ENCODE measurements at places on chromosomes 11 and 22.

DNA sequence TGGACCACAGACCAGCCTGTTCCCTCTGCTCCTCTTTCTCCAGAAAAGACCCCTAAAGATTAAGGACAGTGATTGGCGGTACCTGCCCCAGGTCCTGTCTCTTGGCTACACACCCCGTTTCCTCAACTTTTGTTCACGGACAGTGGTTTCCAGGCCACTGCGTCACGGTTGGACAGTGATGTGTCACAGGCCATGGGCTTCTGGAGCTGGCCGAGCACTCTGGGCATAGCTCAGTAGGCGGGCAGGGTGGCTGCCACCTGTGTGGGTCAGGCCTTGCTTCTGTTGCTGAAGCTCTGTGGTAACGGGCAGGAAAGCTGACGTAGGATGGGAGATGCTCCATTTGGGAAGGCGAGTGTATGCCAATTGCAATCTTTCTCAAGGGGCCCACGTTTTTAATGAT lies 13.6 kb downstream of the TUB start:
- no peaks in the 10 kb centered on the region for H3K27me3 ChIP-seq
- DNase-seq, result no peak
- H3K4me1 ChIP-seq, result no peaks in the 10 kb centered on the region

GRCh38 chr11:101215069-101215468 lies 85.5 kb upstream of the PGR start:
- H3K4me1 ChIP-seq, result no peaks in the 10 kb centered on the region
- no peaks in the 10 kb centered on the region for H3K27me3 ChIP-seq

GRCh38 chr11:108237058-108237481 lies 14.2 kb downstream of the ATM start:
- peak overlapping the region; percentile 95 for H3K27ac ChIP-seq
- peaks cover 47% of the 10 kb centered on the region for H3K36me3 ChIP-seq
- H3K4me3 ChIP-seq, result peak overlapping the region; percentile 58
- DNase-seq, result no peak
- H3K27me3 ChIP-seq, result no peaks in the 10 kb centered on the region

GRCh38 chr11:112163875-112164685 lies at the start of gene IL18:
TSS of gene IL18 (minus strand) at chr11:112164094. CDS start at chr11:112155053, 9,041 bp downstream.
- DNase-seq, result no peak
- peak within 1 kb of the TSS; percentile 4 for H3K4me3 ChIP-seq
- H3K36me3 ChIP-seq, result no peaks in the 10 kb centered on the region
- peaks cover 17% of the 10 kb centered on the region for H3K27me3 ChIP-seq
- no peaks in the 10 kb centered on the region for H3K4me1 ChIP-seq

- peaks cover 5% of the 10 kb centered on the region for H3K4me1 ChIP-seq
- H3K27ac ChIP-seq, result no peak overlapping the region
- no peak for DNase-seq
- H3K27me3 ChIP-seq, result peaks cover 2% of the 10 kb centered on the region
- H3K4me3 ChIP-seq, result no peak overlapping the region
Observed at GRCh38 chr11:115257678-115258077, 246.5 kb downstream of the CADM1 start.

- H3K27me3 ChIP-seq, result peaks cover 9% of the 10 kb centered on the region
- H3K27ac ChIP-seq, result no peak overlapping the region
- DNase-seq, result no peak
- no peaks in the 10 kb centered on the region for H3K36me3 ChIP-seq
- H3K4me1 ChIP-seq, result no peaks in the 10 kb centered on the region
- H3K4me3 ChIP-seq, result no peak overlapping the region
Observed at GRCh38 chr11:43984519-43985385, 42.3 kb downstream of the C11orf96 start.

DNA sequence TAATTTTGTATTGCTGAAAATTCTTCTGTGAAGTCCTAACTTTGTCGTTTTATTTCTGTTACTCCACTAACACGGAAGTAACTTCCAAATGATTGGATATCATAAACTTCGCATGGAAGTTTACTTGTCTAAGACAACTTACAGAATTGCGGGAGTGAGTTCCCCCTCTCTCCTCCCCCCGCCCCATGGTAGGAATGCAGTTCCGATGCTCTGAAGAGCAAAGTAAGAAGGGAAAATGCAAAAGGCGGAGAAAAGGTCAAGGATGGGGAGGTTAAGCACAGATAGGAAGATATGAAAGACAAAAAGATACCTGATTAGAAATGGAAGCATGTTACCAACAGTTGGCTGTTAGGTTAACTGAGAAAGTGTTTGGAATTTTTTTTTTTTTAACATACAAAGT lies 1.3 kb downstream of the EIF3M start:
- peaks cover 39% of the 10 kb centered on the region for H3K4me1 ChIP-seq
- H3K4me3 ChIP-seq, result peak overlapping the region; percentile 90
- H3K27me3 ChIP-seq, result no peaks in the 10 kb centered on the region
- H3K27ac ChIP-seq, result peak overlapping the region; percentile 97

DNA sequence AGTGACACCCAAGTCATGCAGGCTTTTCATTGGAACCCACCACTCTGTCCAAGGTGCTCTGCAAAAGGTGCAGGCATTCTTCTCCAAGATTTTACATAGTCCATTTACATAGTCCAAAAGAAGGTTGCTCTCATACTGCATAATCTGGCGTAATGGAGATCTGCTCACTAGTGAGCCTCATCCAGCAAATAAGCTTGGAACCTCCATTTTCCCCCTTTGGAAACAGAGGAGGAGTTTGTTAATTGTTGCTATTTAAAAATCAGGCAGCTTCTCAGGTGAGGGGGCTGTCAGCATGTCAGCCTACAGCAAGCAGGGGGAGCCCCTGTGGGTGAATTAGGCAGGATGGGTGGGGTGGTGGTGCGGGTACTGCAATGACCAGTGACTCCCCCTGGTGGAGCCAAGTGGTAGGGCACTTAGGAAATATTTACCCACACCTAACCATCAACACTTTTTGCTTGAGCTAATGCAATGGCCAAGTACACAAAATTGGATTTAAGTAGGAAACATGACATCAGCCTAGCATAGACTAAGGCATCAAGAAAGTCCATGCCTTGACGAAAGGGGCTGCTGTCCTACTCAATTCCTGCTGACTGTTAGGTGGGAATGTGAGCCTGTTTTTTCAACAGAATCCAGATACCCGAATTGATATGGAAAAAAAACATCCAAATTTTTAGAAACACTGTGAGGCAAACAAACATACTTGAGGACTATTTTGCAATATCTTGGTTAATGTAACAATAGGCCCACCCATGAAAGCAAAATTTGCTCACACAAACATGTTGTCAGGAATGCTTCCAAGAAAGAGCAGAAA lies 64.5 kb downstream of the AMBRA1 start:
- no peak overlapping the region for H3K4me3 ChIP-seq
- peaks cover 33% of the 10 kb centered on the region for H3K4me1 ChIP-seq
- peak overlapping the region; percentile 37 for H3K27ac ChIP-seq
- H3K36me3 ChIP-seq, result peaks cover 7% of the 10 kb centered on the region
- peak; percentile 94 for DNase-seq

DNA sequence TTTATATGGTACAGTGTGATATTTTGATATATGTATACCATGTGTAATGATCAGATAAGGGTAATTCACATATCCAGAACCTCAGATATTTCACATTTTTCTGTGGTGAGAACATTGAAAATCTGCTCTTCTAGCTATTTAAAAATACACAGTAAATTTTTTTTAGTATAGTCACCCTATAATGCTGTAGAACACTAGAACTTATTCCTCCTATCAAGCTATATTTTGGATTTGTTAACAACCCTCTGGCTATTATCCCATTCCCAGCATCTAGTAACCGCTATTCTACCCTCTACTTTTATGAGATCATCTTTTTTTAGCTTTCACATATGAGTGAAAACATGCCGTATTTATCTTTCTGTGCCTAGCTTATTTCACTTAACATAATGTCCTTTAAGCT lies 65.5 kb upstream of the SYT9 start:
- no peaks in the 10 kb centered on the region for H3K4me1 ChIP-seq
- DNase-seq, result no peak
- no peaks in the 10 kb centered on the region for H3K36me3 ChIP-seq
- H3K27me3 ChIP-seq, result peaks cover 3% of the 10 kb centered on the region
- H3K4me3 ChIP-seq, result no peak overlapping the region
- no peak overlapping the region for H3K27ac ChIP-seq

DNA sequence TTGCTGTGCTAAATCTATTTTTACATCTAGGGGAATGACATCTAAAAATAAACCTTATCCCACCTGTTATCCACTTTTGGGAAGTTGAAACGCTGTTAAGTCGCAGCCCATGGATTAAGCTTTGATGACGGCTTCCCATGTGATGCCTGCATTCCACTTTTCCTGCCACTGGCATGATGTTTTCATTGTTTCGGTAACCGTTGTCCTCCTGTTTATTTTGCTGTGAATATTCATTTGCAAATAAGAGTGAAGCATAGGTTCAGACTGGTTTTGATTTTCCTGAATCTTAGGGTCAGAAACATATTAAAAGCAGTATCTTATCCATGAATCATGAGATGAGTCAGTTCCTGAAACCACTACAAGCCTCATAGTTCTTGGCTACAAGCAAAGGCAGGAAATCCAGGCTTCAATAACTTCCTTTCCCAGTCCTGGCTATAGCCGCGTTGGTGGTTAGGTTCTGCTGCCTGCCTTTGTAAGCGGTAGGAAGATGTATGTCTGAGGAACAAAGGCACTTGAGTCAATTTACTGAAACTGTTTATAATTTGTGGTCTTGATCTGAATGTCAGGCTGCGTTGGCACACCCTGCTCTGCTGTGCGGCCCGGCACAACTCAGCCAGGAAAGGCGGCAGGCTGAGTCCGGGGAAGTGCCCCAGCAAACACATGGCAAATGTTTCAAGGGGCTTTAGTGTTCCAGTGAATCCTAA lies 19.4 kb downstream of the TEAD1 start:
- DNase-seq, result peak; percentile 21
- peaks cover 67% of the 10 kb centered on the region for H3K27me3 ChIP-seq
- H3K27ac ChIP-seq, result no peak overlapping the region

GRCh38 chr11:46865340-46865739 lies 19.3 kb upstream of the CKAP5 start:
- H3K27ac ChIP-seq, result no peak overlapping the region
- DNase-seq, result no peak

DNA sequence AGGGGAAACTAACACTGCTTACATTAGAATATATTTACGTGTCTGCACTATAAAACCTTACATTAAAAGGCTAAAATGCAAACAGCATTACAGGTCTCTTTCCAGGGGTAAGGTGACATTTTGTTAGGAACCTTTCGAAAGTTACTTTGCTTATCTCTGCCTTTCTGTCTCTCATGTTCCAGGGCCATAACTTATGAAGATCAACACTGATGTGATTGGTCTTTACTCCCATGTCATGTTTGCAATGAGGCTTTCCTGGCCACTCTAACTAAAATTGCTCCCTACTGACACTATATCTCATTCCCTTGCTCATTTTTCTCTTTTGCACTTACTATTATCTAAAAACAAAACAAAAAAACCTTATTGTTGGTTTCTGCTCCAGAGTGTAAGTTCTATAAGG lies 119.0 kb downstream of the JRKL start:
- H3K27ac ChIP-seq, result no peak overlapping the region
- H3K27me3 ChIP-seq, result no peaks in the 10 kb centered on the region
- H3K4me3 ChIP-seq, result no peak overlapping the region

DNA sequence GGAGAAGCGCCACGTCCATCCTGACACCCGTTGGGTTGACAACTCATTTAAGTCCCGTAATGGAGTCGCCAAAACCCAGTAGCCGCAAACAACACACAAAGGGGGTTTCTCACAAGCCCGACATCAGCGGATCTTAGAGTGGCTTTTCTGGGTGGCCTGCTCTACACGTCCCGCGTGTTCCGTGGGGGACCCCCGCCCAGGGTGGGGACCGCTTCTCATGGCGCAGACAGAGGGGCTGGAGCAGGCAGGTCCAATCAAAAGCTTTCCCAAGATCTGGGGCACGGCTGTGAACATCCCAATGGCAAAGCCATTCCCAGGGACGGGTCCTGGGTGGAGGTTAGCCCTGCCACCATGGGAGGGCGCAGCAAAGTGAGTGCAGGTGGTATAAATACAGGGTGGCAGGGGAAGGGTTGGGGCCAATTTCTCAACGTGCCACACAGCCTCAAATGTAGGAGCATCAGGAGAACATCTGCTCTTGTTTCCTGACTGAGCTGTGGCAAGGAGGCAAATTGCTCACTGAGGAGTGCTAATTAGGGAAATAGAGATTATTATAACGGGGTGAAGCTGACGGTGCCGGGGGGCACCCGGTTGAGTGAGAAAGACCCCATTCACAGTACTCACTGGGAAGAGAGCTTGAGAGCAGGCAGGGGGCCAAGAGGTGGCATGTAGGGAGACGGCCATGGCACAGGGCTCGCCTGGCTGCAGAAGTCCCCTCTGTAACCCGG lies 1447.2 kb downstream of the TBC1D22A start:
- DNase-seq, result no peak
- H3K36me3 ChIP-seq, result no peaks in the 10 kb centered on the region
- H3K4me3 ChIP-seq, result no peak overlapping the region
- H3K4me1 ChIP-seq, result no peaks in the 10 kb centered on the region
- no peak overlapping the region for H3K27ac ChIP-seq

DNA sequence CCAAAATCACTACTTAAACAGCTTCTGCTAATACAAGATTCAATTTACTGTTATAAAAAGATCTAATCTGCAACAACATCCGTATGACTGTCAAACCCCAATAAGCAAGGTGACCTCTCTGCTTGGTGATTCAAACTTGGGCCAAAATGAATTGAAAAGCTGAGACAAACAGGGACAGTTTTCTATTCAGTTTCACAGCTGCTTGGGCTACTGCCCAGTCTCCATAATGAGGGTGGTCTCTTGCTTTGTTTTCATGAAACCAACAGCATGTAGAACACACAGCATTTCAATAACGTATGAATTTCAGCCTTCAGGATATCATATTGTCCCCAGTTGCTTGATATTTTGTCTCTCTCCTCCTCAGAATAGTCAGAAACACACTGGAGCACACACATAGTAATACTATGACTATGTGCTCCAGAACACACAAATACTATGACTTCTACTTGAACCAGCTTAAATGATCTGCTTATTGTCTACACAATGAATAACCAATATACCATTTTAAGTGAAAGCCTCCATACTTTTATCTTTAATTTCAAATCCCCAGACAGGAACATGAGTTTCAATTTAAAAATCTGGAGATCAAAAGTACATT lies 285.0 kb downstream of the TTC28 start:
- no peak overlapping the region for H3K27ac ChIP-seq
- no peak overlapping the region for H3K4me3 ChIP-seq
- DNase-seq, result no peak
- H3K36me3 ChIP-seq, result no peaks in the 10 kb centered on the region
- H3K4me1 ChIP-seq, result peaks cover 12% of the 10 kb centered on the region

DNA sequence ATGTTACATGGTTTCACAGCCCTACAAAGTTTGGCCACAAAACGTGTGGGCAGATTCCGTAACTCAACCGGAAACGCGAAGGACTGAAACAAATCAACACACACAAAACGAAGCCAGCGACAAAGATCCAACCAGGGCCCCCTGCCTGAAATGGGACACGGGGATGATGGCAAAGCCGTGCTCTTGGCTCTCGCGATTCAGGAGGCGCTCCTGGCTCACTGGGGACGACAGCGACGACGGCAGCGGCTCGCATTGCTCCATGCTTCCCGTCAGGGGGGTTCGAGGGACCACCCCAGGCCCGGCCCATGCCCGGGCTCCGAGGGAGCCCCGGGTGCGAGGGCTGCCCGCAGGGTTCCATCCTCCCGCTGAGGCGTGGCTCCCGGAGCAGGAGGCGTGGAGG lies 4786.8 kb upstream of the OR11H1 start:
- DNase-seq, result no peak
- H3K4me1 ChIP-seq, result no peaks in the 10 kb centered on the region
- H3K4me3 ChIP-seq, result no peak overlapping the region
- H3K36me3 ChIP-seq, result peaks cover 6% of the 10 kb centered on the region
